ENCODE measurements at places on chromosomes 2 and 18.

DNA sequence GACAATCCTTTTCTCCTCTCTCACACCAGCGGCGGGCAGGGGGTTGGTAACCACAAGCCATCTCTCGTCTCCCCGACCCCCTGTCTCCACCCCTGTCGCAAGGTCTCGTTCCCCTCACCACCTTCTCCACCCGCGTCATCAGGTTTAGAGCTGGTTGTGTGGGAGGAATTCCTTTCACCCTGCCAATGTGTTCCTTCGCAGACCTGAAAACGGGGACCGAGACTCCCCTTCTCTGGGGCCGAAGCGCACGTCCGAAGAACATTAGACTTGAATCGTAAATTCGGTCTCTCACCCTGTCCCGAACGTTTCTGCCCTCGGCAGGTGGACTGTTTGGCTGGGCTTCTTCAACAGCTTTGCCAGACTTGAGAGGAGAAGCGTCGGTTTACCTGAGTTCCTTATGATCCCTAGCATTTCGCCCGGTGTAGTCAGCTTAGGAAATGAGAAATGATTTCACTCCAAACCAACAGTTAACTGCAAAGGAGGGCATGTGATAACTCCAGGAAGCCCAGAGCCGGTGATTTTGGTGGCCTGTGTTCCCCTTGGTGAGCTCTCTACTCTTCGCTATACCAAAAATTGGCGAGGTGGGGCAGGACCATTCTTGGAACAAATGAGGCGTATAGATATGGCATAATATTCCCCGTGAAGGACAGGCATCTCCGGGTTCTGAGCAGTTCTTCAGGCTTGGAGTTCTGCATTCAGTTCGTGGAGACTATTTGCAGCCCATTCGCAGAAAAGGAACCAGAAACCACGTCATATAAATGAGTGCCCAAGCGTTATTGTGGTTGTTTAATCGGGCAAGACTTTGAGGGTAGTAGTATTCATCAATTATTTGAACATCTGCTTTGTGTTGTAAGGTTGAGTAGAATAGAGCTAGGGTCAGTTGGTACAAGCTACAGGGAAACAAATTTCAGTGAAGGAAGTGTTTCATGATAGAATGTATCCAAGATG lies 694 bp downstream of the CFAP36 start:
- peak; percentile 69 for DNase-seq

GRCh38 chr2:156031121-156031520 lies 301.4 kb downstream of the NR4A2 start:
- DNase-seq = no peak

DNA sequence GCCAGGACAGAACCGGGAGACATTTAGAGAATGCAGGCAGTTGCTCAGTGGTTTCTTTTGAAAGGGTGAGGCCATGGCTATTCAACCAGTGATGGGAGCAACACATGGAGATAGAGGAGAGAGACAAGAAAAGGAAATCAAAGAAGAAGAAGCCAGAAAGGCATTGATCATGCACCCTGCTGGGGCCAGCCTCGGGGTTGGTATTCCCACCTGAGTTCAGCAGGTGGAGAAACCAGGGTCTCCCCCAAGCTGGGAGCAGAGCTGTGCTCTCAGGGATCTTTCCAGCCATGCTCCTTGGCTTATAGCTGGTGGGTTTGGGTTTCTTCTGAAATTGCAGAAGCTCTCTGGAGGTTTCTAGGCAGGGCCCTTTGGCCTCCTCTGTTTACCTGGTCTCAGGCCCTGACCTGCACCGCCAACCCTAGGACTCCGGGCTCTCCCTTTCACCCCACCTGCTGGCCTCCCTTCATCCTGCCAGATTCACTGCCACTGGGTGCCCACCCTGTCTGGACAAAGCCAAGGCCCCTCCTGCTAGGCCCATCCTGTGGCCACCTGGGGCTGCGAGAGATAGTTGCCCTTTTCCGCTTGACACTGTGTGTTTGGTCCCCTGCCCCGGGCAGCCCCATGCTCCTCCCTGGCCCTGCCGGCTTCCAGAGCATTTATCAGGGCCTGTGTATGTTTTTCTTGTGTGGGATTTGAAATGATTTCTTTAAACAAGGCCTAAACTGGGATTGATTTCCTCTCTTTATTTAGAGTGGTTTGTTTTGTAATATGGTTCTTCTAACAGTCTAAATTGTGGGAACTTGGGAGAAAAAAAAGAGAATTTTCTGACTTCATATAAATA lies 126.7 kb downstream of the DDX1 start:
- DNase-seq = no peak

DNA sequence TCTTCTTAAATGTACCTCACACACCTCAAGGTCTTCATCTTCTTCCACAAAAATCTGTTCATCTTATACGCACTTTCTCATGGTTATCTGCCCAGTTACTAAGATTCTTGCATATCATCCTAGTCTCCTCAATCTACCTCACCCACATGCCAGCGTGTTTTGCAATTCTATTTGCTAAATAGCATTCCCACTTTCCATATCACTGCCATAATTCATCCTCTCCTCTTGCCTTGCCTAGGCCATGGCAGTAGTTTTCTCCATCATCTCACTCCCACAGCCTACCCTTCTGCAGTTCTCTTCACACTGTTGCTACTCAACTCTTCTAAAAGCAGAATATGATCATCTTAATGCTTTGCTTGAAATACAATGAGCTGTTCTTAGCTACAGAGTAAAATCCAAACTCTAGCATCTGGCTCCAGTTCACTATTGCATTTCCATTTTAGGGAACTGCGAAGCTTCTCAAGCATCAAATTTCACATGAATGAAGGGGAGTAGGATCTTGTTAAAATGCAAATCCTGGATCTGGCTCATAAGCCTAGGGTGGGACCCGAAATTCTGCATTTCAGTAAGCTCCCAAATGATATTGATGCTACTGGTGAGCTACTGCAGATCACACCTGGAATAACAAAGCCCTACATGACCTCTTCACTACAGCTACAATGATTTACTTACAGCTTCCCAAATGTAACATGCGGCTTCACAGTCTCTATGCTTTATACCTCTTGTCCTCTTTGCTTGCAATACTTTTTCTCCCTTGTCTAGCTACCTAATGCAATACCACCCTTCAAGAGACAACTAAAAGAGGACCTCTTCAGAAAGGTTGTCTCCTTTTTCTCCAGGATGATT lies 293.9 kb downstream of the SATB2 start:
- DNase-seq = no peak

- no peak for DNase-seq
These were observed 247.4 kb downstream of the FBXO15 start for GRCh38 chr18:73900106-73900835.

- no peak for DNase-seq
These were observed 98.4 kb downstream of the PXDN start for GRCh38 chr2:1645761-1646476.

GRCh38 chr2:128772671-128773070 lies 454.0 kb upstream of the HS6ST1 start:
- DNase-seq = no peak

GRCh38 chr18:3321133-3321812 lies 59.3 kb downstream of the MYL12B start:
- peak; percentile 76 for DNase-seq

GRCh38 chr2:235630718-235631296 lies 137.0 kb downstream of the AGAP1 start:
- no peak for DNase-seq

DNA sequence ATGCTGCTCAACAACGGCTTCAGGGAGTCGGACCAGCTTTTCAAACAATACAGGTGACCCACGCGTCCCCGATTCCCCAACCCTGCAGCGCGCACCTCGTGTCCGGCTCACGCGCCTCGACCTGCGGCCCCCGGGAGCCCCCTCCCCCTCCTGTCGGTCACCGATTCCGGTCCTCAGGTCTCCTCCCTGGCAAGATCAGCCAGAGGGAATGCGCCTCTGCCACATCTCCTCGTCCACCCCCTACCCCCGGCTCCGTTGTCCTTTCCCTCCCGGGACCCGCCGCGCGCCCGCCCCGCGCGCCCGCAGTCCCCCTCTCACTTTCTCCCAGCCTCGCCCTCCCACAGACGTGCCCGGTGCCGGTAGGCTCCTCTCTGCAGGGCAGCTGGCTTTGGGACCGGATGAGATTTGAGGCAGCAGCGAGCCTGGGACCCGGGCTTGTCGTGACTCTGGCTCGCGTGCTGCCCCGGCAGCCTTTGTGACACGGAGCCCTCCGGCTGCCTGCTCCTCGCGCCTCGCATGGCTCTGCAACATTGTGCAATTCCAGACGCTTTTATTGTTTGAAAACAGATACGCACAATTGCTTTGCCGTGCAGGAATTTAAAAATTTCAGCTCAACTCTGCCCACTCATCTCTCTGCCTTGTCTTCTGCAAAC lies 558 bp downstream of the TTC39C start:
- peak; percentile 31 for DNase-seq

- no peak for DNase-seq
These were observed 281.1 kb downstream of the ZNF516 start for GRCh38 chr18:76213991-76214390.

GRCh38 chr2:152411154-152411553 lies 76.2 kb downstream of the FMNL2 start:
- no peak for DNase-seq

DNA sequence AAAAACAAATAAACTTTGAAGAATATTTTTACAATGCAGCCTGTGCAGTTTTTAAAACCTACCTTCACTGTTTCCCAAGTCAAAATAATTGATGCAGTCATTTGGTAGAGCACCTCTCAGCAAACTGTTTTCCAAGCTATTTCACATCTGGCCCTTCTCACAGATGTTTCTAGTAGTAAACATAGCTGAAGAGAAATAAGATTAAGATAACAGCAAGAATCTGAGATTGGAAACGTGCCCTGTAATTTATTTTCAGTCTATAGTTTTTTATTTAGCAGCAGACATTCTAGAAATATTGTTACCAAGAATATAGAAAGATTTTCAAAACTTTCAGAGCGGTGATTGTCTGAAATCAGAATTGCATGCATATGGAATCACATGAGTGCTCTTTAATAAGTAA lies 440.2 kb downstream of the TRIB2 start:
- DNase-seq = no peak

DNA sequence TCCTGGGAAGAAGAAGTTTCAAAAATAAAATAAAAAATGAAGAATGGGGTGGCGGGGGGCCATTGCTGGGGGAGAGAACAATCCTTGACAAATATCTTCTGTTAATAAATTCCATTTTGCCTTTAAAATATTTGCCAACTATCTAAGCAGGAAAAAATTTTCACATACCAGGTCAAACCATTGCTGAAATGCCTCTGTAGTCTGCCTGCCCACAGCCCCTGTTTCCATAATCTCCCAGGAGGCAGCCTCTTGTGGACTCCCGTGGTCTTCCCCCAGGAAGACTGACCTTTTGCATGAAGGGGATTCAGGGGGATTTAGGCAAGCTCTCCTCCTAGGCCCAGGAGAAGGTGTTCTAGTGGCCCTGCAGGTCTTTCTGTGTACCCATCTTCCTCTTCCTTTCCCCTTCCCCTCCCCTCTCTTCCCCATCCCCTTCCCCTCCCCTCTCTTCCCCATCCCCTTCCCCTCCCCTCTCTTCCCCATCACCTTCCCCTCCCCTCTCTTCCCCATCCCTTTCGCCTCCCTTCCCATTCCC lies 61.0 kb downstream of the RPL37A start:
- no peak for DNase-seq

GRCh38 chr2:205401511-205401910 lies 280.8 kb upstream of the NRP2 start:
- no peak for DNase-seq

DNA sequence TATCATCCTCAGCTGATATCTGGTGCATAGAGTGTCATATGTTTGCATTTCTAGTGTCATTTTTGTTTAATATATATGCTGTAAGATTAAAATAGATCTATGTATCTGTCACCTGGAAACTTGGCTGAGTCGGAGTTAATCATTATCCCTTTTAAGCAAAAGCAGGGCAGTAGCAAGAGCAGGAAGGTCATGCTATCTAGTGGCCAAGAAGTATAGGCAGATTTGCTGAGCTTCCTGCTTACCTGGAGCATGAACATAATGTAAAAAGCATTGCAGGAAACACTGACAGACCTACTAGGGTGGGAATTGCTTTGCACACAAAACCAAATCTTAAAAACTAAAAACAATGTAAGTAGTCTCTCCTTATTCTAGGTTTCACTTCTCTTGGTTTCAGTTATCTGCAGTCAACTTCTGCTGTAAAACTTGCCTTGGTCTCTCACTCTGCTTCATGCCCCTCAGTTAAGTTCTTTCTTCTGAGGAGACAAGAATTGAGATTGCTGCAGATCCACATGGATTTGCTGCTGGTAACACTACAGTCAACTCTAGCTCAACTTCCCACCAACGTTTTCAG lies 295.3 kb downstream of the CDH7 start:
- no peak for DNase-seq

- no peak for DNase-seq
These were observed 69.4 kb downstream of the LIPG start for GRCh38 chr18:49631146-49631866.

- DNase-seq = no peak
These were observed 325.1 kb downstream of the RND3 start for GRCh38 chr2:150162241-150162942.

GRCh38 chr2:189982780-189983394 lies 79.6 kb downstream of the MSTN start:
- peak; percentile 27 for DNase-seq

DNA sequence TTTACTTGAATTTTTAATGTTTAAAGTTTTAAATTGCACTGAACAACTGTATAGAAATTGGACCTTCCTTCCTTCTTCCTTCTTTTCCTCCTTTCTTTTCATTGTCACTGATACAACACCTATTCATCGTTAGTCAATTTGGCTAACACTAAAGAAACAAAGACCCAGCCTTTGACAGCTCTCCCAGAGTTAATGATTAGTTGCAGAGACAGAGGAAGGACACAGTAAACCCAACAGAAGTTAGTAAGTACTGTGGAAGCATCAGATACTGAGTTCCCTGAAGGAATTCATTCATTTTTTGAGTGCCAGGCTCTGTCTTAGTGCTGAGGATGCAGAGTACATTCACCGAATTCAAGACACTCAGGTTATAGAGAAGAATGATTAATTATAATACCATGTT lies 77.9 kb upstream of the RAB27B start:
- DNase-seq = no peak

GRCh38 chr2:68839260-68839833 lies 31.9 kb downstream of the BMP10 start:
- peak; percentile 37 for DNase-seq

- DNase-seq = peak; percentile 81
These were observed 33.3 kb downstream of the DOK1 start for GRCh38 chr2:74587664-74588277.

DNA sequence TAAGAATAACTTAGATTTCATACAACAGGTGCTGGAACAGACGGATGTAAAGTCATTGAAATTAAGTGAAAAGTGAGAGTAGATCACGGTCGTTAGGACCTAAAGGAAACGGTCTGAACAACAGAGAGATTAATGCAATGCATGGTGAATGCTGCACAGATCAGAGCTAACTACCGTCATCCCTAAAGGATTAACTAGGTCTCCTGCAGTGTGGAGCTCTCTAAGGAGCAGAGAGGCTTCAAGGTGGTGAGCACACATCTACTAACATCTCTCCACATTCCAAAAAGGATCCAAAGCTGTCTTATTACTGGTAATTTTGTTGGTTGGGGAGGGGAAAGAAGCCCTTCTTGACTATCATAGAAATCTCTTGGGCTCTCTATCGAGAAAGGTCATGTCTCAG lies 75.3 kb downstream of the CABYR start:
- no peak for DNase-seq

GRCh38 chr2:218125095-218125494 lies 733 bp upstream of the CXCR2 start:
- no peak for DNase-seq

- peak; percentile 66 for DNase-seq
These were observed 191.0 kb upstream of the TCF4 start for GRCh38 chr18:55778788-55779690.

GRCh38 chr2:19623488-19623887 lies 265.1 kb upstream of the OSR1 start:
- DNase-seq = no peak
